ENCODE measurements at places on chromosomes 2 and 18.

DNA sequence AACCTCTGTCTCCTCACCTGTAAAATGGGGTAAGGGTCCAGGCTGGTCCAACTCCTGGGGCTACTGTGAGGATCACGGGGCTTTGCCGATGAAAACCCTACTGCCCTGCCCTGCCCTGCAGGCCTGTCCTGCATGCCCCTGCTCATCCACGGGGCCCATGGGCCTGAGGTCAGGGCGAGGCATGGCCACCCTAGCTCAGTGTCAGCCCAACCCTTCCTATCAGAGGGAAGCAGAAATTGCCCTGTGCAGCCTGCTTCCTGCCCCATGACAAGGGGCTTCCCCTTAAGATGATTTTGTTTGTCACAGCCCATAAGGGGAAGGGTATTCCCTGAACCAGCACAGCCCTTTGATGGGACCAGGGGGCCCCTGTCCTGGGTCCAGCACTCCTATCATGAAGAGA, 353.6 kb upstream of the ID2 start:
- no peak for DNase-seq

DNA sequence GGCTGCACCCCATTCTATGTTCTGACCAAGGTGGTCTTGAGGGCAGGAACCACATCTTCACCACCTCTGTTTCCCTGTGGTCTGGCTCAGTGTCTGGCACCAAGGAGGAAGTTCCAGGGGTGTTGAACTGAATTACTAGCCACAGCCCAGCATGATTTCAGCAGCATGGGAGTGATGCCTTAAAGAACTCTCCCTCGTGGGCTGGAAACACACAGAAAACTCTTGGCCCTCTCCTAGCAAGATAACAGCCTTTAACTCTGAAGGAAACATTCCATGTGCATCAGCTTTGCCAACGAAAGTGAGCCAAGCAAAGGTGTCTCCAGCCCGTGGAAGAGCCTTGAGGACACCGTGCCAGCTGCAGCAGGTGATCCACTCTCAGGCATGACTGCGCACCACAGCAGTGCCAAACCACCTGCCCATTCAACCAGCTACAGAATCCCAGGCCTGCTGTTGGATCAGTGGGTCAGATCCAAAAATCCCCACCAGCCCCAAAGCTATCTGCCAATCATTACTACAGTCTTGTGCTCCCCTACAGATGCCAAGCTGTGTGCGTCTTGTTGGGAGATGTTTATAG, 124.8 kb downstream of the TTC32 start:
- DNase-seq: no peak

GRCh38 chr2:142104134-142104758, 26.6 kb downstream of the LRP1B start:
- DNase-seq: no peak

DNA sequence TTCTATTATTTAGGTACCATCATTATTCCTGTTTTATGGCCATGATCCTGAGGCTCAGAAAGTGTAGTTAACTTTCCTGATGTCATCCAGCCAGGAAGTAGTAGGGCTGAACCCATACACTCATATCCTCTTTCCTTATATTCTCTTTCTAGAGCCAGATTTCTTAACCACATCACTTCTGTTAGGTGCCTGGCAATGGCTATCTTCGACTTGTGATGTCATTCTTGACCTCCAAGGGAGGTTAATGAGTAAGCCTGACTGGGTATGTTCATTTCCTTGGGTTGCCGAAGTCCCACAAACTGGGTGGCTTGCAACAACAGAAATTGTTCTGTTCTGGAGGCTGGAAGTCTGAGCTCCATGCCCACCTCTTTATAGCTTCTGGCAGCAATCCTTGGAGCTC, 43.4 kb downstream of the ITGB6 start:
- peak; percentile 61 for DNase-seq

DNA sequence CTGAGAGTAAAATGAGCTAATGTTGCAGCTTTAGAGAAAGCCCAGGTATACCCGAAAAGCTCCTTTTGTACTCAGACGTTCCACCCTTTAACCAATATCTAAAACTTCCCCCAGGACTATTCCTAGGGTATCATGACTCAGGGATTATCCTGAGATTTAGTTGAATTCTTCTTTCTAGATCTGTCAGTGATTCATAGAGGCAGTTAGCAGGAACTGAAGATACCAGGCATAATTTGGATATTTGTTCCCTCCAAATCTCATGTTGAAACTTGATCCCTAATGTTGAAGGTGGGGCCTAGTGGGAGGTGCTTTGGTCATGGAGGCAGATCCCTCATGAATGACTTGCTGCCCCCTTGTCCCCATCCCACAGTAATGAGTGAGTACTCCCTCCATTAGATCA, 161.2 kb upstream of the LRP1B start:
- DNase-seq: no peak

DNA sequence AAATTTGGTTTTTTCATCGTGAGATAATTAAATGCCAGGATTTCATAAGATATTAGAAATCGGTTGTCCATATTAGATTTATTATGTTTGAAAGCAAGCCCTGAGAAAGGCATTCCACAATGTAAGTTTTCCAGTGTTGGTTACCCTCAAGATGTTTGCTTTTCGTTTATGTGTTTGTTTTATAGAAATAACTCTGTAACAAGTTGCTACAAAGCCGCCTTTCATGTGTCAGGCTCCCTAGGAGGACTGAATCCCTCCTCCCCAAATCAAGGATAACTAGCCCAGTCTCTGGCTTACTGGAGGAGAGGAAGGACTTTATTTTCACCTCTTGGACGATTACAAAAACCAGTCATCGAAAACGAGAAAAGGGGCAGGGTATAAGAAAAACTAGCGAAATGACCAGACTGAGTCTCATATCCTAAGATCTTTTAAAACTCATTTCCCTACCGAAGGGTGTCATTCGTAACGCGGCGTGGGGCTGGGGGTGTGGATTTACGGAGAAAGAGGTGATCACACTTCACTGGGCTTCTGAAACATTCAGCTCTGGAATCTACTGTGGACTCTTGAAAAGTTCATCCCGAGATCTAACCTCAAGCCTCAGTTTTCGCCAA, 1.0 kb upstream of the PEX13 start:
- DNase-seq: no peak

DNA sequence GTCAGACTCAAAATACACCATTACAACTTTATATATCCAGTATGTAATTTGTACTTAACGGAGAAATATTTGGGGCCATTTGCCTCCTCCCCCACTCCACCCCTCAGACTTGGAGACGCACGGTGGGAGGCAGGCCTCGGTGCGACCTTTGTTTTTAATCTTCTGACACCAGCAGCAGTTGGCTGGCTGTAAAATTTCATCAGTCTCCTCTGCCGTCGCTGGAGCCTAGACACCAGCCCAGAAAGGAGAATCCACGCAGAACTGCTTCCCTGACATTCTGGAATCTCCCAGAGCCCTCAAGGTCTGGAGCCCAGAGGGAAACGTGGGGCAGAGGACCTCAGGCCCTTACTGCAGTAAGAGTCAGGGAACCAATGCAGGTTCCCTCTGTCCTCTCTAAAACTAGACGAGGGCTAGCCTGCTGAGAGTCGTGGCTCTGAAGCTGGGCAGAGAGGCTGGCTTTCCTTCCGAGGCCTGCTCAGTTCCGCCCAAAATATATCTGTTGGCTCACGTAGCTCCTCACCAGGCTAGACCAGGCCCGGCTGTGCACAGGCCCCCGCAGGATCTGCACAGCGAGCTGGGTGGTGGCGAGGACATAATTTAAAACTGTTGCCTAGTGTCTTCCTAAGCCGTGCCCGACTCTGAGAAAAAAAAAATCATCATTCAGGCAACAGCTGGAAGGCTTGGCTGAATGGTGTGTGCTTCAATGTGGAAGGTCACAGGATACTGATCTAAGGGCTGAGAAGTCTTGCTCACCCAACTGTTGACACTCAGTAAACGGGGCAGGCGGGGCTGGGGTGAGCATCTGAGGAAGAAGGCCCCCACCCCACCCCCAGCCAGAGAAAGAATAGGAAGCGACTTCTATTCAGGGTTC, 40.4 kb downstream of the EN1 start:
- DNase-seq: no peak

- no peak for DNase-seq
Observed at GRCh38 chr2:160551259-160551658, 57.7 kb upstream of the RBMS1 start.

- peak; percentile 16 for DNase-seq
Observed at GRCh38 chr18:46771141-46771540, 14.3 kb upstream of the ST8SIA5 start.

DNA sequence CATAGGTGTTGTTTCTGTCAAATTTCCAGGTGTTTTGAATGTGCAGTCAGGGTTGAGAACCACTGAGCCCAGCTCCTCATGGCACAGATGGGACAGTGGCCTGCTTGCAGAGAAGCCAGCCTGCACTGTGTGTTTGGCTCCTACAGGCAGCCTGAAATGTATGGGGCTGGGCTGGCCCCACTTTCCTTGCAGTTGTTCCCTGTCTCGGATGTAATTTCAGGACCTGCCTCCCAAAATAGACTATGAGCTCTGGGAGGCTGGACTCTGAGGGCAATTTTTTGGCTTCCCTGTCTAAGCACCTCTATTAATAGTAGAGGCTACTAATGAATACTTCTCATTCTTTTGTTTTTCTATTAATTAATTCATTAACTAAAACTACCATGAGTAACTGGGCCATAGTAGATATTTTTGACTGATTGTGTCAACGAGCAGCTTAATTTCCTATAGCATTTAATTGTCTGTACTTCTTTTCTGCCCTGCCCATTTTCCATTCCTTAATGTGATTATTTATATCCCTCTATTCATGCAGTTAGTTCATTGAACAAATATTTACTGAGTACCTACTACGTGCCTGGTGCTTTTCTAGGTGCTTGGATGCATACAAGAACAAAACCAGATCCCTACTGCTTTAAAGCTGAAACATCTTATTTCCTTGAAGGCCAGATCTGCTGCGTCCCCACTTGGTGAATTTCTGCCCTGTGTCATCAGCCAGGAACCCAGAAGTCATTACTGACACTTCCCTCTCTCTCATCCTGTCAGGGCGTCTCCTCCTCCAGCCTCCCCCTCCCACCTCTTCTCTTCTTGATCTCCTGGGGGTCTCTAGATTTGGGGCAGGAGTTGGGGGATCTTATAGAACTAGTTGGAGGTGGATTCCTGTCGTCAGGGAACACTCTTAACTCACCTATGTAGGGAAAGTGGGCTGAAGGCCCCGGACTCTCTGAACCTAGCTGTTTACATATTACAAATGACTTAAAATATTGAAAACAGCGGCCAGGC, 16.3 kb downstream of the DYSF start:
- DNase-seq: no peak

- DNase-seq: no peak
Observed at GRCh38 chr2:44707945-44708660, 233.4 kb upstream of the SIX3 start.

DNA sequence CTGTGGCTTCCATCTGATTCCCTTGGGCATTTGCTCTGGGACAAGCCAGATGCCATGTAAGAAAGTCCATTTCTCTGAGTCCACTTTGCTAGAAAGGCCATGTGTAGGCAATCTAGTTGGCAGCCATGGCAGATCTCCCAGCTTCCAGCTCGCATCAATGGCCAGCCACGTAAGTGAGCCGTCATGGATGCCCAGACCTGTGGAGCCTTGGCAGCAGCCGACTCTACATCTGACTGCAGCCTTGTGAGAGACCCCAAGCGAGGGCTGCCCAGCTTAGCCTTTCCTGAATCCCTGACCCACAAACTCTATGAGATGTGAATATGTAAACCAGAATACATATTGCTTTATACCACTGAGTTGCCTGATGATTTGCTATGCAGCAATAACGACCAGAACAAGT, 533.5 kb downstream of the PARD3B start:
- no peak for DNase-seq

GRCh38 chr18:65279668-65280305, 471.0 kb upstream of the CDH7 start:
- no peak for DNase-seq
